IPS DF 19.7 (cell line): ENCODE measurements at places on chromosomes 13 and 19.

DNA sequence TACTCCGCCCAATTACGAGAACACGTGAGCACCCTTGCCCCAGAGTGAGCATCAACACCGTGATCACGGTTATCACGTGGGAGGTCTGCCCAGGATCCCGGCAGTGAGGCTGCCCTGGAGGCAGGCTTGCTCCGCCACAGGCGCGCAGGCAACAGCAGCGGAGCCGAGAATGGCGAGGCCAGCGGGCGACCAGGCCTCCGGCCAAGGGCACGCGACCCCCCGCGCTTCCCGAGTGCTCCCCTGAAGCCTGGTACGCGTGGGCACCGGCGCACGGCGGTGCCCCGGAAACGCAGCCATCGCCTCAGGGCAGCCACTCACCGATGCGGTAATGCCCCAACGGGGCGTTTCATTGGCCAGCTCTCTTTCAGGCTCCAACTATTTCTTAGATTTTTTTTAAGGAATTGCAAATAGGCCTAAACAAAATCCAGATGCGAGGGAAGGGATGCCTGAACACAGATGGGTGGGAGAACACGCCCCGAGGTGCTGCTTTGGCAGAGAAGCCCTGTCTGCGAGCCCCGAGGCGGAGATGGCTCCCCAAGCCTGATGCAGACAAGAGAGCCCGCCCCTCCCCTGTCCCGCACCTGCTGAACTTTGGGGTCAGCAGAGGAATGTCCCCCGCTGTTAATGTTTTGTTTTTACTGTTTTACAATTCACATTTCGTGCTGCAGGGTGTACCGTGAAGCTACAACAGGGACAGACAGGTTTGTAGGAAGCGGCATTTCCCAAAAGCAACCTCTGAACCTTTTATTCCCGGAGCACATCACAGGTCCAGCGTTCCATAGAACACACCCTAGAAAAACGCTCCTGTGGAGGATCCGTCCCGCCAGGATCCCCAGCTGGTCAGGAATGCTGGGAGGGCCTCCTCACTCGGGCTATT, 132.7 kb downstream of the ZDHHC20 start:
- DNase-seq, result peak; percentile 80

DNA sequence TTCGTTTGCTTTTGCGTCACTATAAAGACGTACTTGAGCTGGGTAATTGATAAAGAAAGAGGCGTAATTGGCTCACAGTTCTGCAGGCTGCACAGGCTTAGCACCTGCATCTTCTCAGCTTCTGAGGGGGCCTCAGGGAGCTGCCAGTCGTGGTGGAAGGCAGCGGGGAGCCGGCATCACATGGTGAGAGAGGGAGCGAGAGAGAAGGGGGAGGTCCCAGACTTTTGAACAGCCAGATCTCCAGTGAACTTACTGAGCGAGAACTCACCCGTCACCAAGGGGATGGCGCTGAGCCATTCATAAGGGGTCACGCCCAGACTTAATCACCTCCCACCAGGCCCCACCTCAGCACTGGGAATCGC, 58.7 kb upstream of the F7 start:
- DNase-seq, result no peak

DNA sequence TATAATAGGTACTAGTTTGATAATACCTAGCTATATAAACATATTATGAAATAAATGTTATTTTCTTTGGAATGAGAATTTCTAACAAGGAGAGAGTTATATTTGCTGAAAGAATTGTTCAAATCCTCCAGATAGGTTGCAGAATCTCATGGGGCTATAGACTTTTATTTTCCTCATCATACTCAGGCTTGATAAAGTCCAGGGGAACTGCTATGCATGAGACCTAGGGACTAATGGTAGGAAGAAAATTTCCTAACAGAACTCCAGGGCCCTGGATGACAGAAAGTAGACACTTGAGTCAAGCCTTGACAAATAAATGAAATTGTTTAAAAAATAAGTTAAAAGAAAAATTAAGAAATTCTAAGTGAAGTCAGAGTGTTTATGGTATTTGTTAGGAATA, 138.5 kb upstream of the DACH1 start:
- no peak for DNase-seq

- no peak for DNase-seq
Measured at GRCh38 chr19:35261356-35262100, 7.2 kb upstream of the USF2 start.

- DNase-seq, result no peak
Measured at GRCh38 chr19:3386447-3387234, 20.3 kb downstream of the NFIC start.

GRCh38 chr13:45185286-45185685, 15.6 kb downstream of the KCTD4 start:
- no peak for DNase-seq

GRCh38 chr19:42023121-42023942, 29.3 kb upstream of the ATP1A3 start:
- peak; percentile 23 for DNase-seq

DNA sequence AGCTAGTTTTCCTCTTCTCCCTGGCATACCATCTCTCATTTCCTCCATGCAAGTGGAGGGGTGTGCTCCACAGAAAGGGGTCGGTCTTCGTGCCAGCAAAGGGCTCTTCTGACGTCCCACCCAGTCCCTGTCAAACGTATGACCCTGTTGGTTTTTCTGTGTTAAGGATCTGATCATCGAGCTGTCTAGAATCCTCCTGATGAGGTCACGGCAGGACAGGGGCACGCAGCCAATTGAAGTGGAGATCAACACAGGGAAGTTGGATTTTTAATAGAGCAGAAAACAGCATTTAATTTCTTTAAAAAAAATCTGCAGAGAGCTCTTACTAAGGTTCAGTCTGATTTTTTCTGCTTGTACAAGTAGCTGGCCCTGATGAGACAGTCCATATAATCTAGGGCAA, 339.4 kb downstream of the TEX29 start:
- no peak for DNase-seq

DNA sequence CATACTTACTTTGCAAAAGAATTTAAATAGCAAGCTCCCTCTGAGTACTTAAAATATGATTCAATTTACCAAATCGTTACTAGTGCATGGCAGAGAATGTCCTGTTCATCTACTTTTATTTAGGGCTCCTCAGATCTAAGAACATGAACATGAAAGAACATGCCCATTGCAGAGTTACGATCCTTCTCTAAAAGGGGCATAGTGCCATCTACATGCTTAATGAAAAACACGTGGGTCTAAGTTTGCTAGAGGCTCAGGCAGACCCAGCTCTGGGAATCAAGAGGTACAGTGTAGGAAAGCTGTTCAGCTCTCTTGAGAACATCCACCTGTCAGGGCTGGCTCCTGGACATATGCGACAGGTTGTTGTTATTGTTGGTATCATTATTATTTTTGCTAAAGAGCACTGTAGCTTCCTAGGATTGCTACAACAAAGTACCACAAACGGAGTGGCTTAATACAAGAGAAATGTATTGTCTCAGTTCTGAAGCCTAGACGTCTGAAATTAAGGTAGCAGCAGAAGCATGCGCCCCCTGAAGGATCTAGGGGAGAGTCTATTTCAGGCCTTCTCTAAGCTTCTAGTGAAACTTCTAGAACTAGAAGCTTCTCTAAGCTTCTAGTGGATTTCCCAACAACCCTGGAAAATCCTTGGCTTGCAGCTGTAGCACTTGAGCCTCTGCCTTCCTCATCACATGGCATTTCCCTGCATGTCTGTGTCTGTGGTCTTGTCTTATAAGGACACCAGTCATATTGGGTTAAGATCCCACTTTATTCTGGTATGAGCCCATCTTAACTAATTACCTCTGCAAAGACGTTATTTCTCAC, 133.9 kb downstream of the DCT start:
- DNase-seq, result no peak

- DNase-seq, result no peak
Measured at GRCh38 chr13:48648446-48648845, 5.3 kb upstream of the CYSLTR2 start.

- no peak for DNase-seq
Measured at GRCh38 chr13:74409551-74409950, 275.3 kb upstream of the KLF12 start.
